Central memory CD4-positive, alpha-beta T cell (primary cell): ENCODE measurements at places on chromosomes 13 and 19.

- no peak for DNase-seq
Measured at GRCh38 chr13:43277142-43277541, 253.8 kb downstream of the DNAJC15 start.

- DNase-seq = peak; percentile 27
Measured at GRCh38 chr13:74575729-74576125, 441.5 kb upstream of the KLF12 start.

DNA sequence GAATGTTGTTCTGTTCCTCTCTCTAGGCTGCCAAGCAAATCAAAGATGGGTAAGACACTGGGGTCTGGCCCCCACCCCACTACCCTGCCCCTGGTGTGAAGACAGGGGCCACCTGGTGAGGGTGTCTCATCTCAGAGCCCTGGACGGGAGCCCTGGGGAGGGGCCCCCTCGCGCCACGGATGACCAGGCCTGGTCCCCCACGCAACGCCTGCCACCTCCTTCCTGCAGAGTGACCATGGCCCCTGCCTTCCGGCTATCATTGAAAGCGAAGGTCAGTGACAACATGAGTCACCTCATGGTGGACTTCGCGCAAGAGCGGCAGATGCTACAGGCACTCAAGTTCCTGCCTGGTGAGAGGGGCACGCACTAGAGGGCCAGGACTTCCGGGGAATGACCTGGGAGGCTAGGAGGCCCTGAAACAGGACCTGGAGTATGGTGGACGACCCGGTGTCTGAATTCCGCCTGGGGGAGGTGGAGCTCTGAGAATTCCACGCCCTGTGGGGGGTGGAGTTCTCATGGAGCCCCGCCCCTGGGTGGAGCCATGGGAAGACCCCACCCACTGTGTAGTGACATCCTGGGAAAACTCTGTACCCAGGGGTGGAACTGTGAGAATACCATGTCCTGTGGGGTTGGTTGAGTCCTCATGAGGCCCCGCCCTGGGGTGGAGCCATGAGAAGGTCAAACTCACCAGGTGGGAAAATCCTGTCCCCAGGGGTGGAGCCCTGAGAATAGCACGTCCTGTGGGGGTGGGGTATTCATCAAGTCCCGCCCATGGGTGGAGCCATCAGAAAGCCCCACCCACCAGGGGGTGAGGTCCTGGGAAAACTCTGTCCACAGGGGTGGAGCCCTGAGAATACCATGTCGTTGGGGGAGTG lies 6.1 kb downstream of the FSD1 start:
- no peak for DNase-seq

DNA sequence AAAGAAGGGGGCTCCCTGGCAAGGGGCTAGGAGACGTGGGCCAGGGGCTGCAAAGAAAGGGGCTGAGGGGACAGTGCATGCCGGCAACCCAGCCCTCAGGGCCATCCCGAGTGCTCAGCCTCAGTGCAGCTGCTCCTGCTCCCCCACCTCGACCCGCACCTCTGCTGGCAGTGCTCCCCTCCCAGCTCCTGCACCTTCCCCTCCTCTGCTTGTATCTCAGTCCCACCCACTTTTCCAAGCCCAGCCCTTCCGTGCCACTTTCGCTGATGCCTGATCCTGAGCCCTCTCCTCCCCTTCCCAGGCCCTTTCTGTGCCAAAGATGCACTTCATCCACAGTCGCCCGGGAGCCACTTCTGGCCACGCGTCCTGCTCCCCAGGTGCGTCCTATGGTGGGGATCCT lies 69.9 kb upstream of the KCTD15 start:
- DNase-seq = no peak

DNA sequence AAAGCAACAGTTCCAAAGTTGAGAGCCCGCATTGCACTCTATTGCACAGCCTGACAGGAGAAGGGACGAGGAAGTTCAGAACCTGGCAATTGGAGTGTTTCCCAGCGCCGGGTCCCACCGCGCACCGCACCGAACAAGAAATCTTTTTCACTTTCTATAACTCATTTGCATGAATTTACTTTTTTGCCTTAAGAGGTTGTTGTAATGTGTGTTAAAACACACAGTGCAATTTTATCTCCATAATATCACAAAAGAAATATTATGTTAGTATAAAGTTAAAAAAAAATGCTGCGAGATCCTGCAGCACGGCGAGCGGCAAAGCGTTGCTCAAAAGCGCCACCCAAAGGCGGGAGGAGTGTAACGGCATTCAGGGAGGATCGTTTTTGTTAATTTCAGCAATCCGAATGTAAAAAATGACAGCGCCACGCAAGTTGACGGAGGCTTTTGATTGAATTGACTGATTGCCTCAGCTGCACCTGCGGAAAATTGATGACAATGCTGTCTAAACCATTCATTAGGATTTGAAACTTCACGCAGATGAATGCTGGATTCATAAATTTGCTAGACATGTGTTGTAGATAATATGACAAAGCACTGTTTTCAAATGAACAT lies 303.6 kb upstream of the ZNF507 start:
- DNase-seq = no peak

GRCh38 chr19:29489172-29489951 lies 36.4 kb upstream of the VSTM2B start:
- no peak for DNase-seq

DNA sequence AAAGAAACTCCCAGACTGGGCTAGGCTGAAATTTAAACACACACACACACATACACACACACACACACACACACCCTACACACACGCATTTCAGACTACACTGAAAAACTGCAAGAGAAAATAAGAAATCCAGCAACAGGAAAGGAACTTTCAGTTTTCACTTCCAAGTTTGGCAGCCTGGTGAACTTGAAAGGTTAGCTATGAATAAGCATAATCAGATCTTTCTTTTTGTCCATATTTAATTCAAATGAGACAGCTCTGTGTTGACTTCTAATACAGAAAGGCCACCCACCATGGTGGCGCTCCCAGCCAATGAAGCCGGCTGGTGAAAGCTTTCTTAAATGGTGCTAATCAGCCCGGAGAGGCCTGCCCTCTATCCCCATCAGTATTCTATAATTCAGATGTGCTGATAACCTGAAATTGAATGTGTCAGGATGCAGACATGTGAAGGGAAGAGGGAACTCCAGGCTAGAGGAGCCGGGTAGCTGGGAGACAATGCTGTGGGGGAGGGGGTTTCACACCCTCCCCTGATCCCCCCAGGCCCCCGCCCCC lies 108.3 kb upstream of the ZNF536 start:
- no peak for DNase-seq

DNA sequence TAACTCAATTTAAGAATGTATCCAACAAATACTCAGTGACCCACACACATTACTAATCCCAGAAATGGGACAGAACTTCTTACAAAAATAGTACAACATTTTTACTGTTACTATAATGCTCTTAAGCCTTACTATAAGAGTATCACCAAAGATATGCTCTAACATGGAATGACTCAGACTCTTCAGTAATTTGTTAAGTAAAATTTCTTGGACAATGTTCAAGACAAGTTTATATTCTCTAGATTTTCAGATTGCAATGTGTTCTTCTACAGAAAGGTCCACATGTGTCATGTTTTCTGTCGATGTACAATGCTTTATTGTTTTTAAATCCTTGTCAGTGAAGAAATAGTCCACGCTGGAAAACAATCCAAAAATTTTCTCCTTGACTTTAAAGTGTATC lies 66.3 kb upstream of the RFXAP start:
- DNase-seq = no peak

GRCh38 chr19:2058570-2059421 lies 7.8 kb upstream of the MKNK2 start:
- no peak for DNase-seq

DNA sequence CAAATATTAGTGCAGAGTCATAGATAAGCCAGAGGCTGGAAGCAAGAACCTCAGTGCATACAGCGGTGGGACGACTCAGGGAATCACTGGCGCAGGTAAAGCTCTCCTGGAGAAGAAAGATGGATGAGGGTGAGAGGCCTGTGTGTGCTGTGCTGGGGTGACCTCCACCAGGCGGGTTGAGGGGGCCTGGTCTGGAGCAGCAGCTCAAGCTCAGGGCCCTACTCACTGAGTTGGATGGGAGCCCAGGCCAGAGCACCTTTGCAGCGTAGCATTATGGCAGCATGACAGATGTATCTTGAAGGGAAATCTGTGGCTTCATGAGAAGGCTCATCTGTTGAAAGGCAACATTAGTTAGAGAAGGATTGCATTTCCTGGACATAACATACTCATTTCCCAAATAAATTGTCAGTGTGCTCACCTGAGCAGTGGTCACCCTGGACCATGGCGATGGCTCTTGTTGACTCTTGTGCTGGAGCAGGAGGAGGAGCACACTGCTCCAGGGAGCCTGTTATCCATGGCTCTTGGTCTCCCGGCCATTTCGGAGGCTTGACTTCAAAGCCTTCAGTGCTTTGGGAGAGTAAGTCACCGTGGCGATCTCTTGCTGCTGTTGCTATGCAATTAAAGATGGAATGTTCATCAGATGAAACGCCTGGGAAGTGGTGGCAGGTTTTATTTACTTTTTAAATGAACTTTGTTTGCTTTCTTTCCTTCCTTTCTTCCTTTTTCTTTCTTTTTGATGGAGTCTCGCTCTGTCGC lies 25.0 kb downstream of the HNRNPM start:
- DNase-seq = no peak

- no peak for DNase-seq
Measured at GRCh38 chr13:98129059-98129746, 13.7 kb upstream of the FARP1 start.

DNA sequence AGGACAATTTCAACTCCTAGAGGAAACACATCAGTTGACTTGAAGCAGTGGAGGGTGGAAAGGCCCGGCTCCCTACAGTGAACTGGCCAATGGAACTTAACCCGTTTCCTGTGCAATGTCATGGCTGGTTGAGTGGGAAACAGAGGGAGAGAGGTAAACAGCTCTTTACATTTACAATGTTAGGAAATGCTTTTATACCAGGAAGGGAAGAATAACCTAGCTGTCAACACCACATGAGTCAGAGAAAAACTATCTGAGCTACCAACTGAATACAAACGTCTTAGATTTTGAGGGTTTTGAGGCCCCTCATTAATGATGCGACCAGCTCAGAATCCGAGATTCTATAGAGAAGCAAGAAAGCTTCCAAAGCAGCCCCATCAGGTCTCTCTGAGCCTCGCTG lies 36.7 kb downstream of the CARD8 start:
- no peak for DNase-seq

GRCh38 chr13:71874458-71874857 lies 7.5 kb upstream of the DACH1 start:
- no peak for DNase-seq

- DNase-seq = no peak
Measured at GRCh38 chr19:7887408-7888144, 734 bp upstream of the LRRC8E start.

- DNase-seq = no peak
Measured at GRCh38 chr19:2355168-2356035, 4.7 kb upstream of the TMPRSS9 start.
